NCI-H526 (cell line): ENCODE measurements at places on chromosomes 2 and 18.

DNA sequence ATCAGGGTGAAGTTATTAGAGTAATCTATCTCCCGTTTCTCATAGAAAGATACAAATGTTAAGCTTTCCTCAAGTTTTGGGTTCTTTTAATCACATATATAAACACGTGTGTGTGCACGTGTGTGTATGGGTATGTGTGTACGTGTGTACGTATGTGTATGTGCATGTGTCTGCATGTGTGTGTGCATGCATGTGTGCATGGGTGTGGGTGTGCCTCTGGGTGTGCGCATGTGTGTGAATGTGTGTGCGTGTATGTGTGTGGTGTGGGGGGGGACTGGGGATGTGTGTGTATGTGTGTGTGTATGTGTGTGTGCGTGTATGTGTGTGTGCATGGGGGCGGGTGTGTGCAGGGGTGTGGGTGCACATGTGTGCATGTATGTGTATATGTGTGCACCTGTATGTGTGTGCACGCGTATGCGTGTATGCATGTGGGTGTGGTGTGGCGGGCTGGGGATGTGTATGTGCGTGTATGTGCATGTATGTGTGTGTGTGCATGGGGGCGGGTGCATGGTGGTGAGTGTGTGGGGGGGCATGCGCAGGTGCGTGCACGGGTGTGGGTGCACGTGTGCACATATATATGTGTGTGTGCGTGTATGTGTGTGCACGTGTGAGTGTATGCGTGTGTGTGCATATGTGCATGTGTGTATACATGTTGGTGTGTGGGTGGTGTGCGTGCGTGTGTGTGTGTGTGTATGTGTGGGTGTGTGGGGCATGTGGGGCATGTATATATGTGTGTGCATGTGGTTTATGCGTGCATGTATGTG is 304.0 kb downstream of the MBD2 start:
- no peak for DNase-seq

GRCh38 chr2:163314712-163315111 is 421.1 kb downstream of the FIGN start:
- DNase-seq: no peak

- no peak for DNase-seq
These were observed 43.0 kb upstream of the COL5A2 start for GRCh38 chr2:189222468-189223105.

GRCh38 chr2:5540856-5541255 is 151.3 kb upstream of the SOX11 start:
- no peak for DNase-seq

- DNase-seq: peak; percentile 13
These were observed 149.3 kb upstream of the PGAP1 start for GRCh38 chr2:197075754-197076337.

DNA sequence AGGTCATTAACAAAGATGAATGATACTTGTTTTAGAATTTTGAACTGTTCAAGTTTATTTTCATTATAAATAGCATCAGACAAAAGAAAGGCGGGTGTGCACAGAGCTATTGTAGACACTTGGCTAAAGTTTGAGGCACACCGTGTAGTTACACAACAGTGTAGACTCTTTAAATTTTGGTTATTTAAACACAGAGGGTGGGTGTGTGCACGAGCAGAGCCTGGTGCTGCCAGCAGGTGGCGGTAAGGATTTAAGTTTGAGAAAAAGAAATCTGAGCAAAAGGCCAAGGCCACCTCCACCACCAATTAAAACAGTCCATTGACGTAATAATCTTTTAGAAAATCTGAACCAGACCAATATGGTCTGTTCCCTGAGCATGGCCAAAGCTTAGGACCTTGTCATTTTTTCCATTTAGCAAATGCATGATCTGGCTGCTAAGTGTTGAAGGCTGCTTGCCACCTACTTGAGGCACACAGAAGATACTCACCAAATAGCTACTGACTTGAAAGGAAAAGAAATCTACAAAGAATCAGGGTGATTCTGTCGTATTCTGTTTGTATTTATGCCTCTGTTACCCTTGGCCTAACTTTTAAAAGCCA is 14.3 kb downstream of the COPS7B start:
- DNase-seq: peak; percentile 53
